Spleen (tissue), 13 donors: ENCODE measurements at places on chromosomes 7 and 10. TPM values are rescaled to one million over a fixed set of nuclear protein-coding genes. Genes with fewer than 3 reads are reported as not detected.

Gene SH2D4B
- not detected for total RNA-seq

Gene HMX3
- not detected for total RNA-seq

Gene GIMAP5
- total RNA-seq, result 34.0 TPM

Gene PDLIM1
- total RNA-seq, result 176 TPM

Gene SMC3
- total RNA-seq, result 38.3 TPM

Gene NRG3
- not detected for total RNA-seq

Gene GATA3
- total RNA-seq, result 8.8 TPM

Gene CYP2C19
- not detected for total RNA-seq

Gene CNPY1
- total RNA-seq, result not detected

Gene CCDC7
- 29.3 TPM for total RNA-seq

Gene AMPH
- 0.70 TPM for total RNA-seq

Gene GHRHR
- total RNA-seq, result not detected

Gene PRR15
- total RNA-seq, result not detected

Gene CRHR2
- total RNA-seq, result not detected

Gene GPNMB
- 8.8 TPM for total RNA-seq

Gene MPP7
- total RNA-seq, result 10.4 TPM

Gene PDCD11
- 34.6 TPM for total RNA-seq

Gene MNX1
- total RNA-seq, result 0.85 TPM

Gene MPLKIP
- 44.8 TPM for total RNA-seq

Gene FRMPD2
- total RNA-seq, result not detected

Gene PITX3
- total RNA-seq, result not detected

Gene C7orf57
- not detected for total RNA-seq

Gene LIPN
- not detected for total RNA-seq

Gene OR2A1
- total RNA-seq, result 0.29 TPM

Gene CHAT
- not detected for total RNA-seq

Gene JCAD
- 5.2 TPM for total RNA-seq

Gene CCDC172
- total RNA-seq, result not detected

Gene GNG11
- total RNA-seq, result 39.7 TPM

Gene AGBL3
- 12.9 TPM for total RNA-seq

Gene WDR91
- total RNA-seq, result 15.1 TPM

Gene ALOX5
- 139 TPM for total RNA-seq

Gene MKI67
- 17.7 TPM for total RNA-seq

Gene KCND2
- 0.25 TPM for total RNA-seq

Gene ZNF107
- 30.5 TPM for total RNA-seq

Gene CABCOCO1
- not detected for total RNA-seq

Gene MMP21
- total RNA-seq, result 0.27 TPM

Gene MYL10
- total RNA-seq, result not detected

Gene CCDC136
- total RNA-seq, result 5.0 TPM

Gene ACTL6B
- total RNA-seq, result not detected

Gene TAS2R4
- total RNA-seq, result 2.6 TPM

Gene PIP
- not detected for total RNA-seq

Gene STOX1
- total RNA-seq, result 0.11 TPM

Gene EMX2
- not detected for total RNA-seq

Gene PON1
- not detected for total RNA-seq

Gene VENTX
- total RNA-seq, result 5.4 TPM

Gene FGL2
- total RNA-seq, result 134 TPM

Gene CRYGN
- 1.6 TPM for total RNA-seq

Gene CLDN4
- total RNA-seq, result 0.18 TPM

Gene FLNC
- 0.89 TPM for total RNA-seq

Gene DMBT1
- not detected for total RNA-seq

Gene KAZALD1
- 57.3 TPM for total RNA-seq
